A549 (cell line): ENCODE measurements at places on chromosomes 3 and 15.
A peak's percentile ranks its signal among the peaks of the same experiment; 100 is the strongest.

DNA sequence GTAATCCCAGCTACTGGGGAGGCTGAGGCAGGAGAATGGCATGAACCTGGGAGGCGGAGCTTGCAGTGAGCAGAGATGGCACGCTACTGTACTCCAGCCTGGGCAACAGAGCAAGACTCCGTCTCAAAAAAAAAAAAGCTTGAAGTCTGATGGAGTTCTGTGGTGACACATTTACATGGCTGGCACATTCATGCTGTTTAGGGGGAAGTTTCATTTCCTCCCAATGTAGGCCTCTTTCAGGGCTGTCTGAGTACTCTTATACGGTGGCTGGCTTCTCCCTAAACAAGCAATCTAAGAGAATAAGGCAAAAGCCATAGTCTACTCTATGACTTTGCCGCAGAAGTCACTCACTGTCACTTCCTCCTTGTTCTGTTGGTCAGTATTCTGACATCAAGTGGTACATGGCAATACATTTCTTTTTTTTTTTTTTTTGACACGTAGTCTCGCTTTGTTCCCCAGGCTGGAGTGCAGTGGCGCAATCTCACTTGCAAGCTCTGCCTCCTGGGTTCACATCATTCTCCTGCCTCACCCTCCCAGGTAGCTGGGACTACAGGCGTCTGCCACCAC lies 41.2 kb downstream of the OIP5 start:
- DNase-seq: no peak

DNA sequence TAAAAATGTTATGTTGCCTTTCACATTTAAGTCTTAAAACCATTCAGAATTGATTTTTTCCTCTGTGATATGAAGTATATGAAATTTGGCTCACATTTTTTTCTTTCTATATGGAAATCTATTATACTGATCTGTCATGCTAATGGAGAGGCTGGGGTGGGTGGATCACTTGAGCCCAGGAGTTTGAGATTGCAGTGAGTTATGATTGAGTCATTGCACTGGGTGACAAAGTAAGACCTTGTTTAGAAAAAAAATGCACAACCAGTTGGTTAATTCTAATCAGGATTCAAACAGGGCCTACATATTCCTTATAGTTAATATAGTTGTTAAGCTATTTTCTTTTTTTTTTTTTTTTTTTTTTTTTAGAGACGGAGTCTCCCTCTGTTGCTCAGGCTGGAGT lies 230.5 kb downstream of the MFSD1 start:
- DNase-seq: no peak

- DNase-seq: no peak
These were observed 199.9 kb downstream of the FNDC3B start for GRCh38 chr3:172239218-172239790.

- peak; percentile 35 for DNase-seq
These were observed 101.8 kb upstream of the LIPC start for GRCh38 chr15:58329781-58330671.

DNA sequence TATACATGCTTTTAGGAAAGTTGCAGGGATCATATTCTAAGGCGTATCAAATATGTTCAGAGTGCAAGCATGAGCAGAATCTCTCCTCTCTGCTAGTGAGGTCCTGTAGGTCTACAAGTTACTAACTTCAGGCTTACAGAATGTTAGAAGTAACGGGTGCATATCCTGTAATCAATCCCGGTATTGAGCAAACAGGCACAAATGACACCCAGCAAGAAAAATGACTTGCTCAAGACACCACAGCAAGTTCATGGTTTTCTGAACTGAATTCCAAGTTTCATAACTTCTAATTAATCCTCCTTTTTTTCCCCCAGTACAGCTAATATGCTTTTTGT lies 353.9 kb upstream of the TPRG1 start:
- DNase-seq: no peak

DNA sequence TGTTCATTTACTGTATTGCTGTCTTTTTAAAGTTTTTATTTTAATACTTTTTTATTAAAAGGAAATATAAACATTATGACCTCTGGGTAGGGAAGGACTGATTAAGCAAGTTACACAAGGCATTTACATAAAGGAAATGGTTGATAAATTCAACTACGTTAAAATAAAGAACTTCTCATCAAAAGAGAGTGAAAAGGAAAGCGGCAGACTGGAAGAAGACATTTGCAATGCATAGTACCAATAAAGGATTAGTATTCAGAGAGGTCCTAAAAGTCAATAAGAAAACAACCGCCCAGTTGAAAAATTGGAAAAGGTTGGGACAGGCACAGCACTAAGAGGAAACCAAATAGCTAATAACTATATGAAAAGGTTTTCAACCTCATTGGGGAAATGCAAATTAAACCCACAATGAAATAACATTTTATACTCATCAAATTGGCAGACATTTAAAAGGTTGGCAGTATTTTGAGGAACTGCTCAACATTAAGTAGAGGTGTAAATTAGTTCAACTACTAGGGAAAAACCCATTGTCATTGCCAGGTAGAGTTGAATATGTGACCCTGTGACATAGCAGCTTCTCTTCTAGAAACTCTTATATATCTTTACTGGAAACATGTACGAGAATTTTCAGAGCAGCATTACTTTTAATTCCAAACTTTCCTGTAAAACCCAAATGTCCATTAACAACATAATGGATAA lies 9.5 kb downstream of the PDE8A start:
- no peak for DNase-seq

GRCh38 chr3:138438896-138439295 lies 4.5 kb downstream of the ESYT3 start:
- no peak for DNase-seq

DNA sequence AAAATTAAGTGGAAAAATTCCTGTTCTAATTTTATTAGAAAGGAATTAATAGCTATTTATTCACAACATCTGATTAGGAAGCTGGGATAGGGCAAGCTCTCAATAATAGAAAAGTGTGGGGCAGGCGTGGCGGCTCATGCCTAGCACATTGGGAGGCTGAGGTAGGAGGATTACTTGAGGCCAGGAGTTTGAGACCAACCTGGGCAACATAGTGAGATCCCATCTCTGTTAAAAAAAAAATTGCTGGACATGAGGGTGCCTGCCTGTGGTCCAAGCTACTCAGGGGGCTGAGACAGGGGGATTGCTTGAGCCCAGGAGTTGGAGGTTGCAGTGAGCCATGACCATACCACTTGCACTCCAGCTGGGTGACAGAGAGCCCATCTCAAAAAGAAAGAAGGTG lies 119.6 kb downstream of the TCF12 start:
- DNase-seq: no peak

DNA sequence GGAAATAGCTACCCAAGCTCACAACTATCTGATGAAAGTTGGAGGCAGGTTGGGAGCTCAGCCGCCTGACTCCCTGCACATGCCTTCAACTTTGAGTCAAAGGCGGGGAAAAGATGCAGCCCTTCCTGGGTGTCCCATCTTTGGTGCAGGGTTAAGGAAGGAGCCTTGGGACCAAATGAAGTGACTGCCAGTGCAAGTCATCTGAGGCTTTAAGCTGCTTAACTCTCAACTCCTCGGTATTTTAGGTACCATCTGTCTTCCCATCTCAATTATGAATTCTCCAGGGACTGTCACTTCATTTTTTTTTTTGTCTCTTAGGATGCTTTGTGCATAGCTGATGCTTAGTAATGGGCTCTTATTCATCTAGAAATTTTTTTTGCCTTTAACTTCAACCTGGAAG lies 408.8 kb upstream of the C2CD4B start:
- DNase-seq: no peak

- DNase-seq: no peak
These were observed 20.0 kb downstream of the MYO1E start for GRCh38 chr15:59352683-59353082.

DNA sequence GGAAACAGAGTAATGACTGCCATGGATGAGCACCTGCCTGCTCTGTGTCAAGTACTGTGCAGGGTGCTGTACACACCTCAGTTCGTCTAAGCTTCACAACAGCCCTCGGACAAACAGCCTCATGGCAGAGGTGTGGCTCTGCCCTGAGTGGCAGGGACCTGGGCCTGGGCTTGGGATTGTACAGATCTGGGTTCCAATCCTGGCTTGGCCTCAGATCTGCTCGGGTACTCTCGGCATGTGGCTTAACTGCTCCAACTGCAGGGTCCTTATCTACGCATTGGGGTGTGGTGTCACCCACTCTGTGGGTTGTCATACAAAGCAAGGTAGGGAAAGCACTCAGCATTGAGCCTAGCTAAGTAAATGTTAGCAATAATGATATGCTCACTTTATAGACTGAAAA lies 46.6 kb upstream of the SEC13 start:
- DNase-seq: no peak

- DNase-seq: peak; percentile 13
These were observed 47.4 kb upstream of the WNT7A start for GRCh38 chr3:13927295-13927694.

DNA sequence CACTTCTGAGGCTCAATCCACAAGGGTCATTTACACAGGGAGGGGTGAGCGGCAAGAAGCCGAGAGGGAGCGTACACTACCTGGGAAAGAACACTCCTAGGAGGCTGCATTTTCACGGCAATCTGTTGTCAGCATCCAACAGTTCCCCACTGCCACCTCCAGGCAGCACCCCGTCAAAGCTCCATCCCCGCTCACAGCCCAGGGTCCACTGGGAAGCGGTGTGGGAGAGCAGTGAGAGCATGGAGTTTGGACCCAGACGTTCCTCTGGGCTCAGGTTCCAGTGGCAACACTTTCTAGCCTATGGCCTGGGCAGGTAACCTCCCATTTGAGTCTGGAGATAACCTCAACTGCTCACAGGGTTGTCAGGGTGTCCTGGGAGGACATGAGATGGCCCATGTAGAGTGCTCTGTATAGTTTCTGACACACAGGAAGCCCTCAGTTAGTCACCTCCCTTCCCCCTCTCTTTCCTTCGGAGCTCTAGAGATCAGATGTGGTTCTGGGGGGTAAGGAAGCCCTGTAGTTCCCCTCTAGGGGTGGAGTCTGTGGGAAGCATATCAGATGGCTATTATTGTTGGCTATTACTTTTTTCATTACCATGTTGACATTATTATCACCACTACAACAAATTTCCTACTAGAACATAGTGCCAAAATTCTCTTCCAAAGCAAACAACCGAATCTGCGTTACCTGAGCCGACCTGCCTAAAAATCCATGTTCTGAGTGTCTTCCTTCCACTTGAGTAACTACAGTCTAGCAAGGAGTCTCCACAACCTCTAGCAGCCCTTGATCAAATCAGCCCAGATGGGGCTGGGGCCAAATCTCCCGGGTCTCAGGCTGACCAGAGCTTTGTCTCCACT lies 29.1 kb downstream of the RUVBL1 start:
- no peak for DNase-seq

- DNase-seq: no peak
These were observed 40.8 kb downstream of the CLSTN2 start for GRCh38 chr3:139975594-139976365.

DNA sequence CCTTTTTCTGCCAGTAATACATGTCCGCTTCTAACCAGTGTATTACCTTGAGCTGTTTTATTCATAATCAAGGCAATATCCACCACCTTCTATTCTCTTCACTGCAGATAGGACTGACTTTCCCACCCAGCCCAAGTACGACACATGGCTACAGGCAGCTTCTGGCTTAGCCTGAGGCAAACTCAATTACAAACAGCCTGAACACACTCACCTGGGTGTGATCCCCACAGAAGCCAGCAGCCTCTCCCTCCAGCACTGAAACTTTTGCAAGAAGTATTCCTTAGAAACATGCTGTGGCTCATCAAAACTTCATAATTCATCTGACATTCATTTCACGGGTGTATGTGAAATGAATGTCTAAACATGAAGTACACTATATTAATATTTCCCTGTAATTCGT lies 13.5 kb upstream of the KCNMB3 start:
- DNase-seq: no peak

DNA sequence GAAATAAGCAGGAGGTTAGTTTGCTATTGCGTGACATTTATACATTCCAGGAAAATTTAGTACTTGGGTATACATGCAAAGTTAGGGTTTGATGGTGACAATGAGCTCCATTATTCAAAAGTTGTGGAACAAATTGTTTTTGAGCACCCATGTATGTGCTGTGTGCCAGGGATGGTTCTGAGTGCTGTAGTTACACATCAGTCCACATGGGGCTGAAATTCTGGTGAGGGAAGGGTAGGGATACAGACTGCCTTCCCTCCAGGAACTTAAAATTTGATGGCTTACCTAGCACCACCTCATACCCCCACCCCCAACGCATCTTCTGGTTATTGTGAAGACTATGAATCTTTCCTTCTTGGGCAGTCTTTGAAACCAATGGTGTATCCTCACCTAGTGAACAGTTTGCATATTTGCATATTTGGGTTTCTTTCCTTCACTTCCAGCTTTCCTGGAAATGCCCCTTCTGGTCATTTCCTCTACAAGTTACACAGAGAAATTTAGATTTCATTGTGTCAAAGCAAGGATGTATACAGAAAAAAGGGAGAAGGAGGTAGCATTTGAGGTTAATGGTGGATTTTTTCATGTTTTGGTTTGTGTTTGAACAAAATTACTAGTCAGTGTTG lies 222.0 kb upstream of the IL12A start:
- DNase-seq: peak; percentile 73

GRCh38 chr3:143064777-143065176 lies 54.8 kb upstream of the CHST2 start:
- DNase-seq: no peak

DNA sequence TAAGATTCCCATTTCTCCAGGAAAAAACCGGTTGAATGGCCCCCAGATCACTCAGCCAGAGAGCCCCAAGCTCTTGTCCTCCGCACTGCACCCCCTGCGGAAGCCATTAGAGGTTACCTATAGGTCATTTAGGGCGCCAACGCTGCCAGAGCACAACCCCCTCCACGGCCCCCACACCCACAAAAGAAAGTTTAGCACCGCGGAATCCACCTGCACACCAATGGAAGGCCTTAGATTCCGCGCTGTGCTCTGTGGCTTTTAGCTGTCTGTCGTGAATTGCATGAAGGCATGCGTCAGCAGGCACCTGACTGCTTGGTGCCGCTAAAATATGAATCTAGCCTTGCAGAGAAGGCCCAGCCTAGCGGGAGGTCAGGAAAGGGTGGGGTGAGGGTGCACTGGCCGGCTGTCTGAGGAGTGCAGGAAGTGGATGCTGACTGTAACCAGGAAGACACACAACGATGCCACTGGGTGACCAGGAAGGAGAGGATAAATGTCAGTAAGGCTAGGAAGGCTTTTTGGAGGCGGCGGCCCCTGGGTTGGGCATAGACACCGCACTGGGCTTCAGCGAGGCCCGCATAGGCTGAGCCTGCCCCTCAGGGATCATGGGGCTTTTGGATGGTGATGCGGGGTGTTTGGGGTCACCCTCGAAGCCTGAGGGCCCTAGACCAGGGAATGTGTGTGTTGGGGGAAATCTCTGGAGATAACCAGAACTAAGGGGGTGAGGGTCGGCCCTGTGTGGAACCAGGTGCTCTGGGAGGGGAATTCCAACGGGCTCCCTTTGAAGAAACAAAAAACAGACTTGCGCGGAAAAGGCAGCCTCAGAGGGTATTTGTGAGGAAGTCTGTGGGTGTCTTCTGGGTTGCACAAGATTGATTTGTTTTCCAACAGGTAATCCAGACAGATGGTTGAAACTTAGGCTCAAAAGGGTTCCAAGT lies 976 bp upstream of the NUP210 start:
- DNase-seq: no peak

GRCh38 chr3:171541647-171542046 lies 81.4 kb upstream of the TNIK start:
- no peak for DNase-seq

GRCh38 chr3:188152660-188153436 lies 1.1 kb upstream of the LPP start:
- DNase-seq: peak; percentile 16
